ENCODE measurements at places on chromosomes 2 and 18.
A peak's percentile ranks its signal among the peaks of the same experiment; 100 is the strongest.

GRCh38 chr2:16729335-16729734, 63.7 kb upstream of the CYRIA start:
- DNase-seq: no peak

DNA sequence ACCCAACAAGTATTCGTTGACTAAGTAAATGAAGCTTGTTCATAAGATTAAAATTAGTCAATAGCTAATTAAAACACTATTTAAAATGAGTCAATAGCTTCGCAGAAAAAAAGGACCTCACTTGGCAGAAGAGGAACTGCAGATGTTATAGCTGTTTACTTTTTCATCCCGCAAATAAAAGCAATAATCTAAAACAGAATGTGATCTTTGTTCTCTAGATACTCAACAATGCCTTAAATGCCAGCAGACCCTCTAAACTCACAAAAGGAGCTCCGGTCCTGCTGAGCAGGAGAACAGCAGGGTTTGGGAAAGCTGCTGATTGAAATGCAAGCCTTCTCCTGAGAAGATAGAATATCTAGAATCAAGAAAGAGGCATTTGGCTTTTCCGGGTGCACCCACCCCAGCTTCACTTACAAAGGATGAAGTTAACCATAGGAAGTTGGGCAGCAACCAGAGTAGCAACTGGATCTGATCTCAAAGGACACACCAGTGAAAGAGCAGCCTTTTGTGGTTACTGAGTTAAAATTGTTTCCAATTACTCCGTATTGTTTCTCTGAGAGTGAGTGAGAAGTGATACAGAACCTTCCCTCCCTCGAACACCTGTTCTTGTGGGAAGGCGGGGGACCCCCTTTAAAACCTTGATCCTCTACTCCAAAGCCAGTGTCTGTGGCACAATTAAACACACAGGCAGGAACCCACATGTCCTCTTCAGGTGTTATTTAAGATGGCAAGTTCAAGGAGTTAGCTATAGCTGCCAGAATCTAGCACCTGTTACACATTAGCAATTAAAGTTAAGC, 6.8 kb downstream of the CCBE1 start:
- DNase-seq: no peak

DNA sequence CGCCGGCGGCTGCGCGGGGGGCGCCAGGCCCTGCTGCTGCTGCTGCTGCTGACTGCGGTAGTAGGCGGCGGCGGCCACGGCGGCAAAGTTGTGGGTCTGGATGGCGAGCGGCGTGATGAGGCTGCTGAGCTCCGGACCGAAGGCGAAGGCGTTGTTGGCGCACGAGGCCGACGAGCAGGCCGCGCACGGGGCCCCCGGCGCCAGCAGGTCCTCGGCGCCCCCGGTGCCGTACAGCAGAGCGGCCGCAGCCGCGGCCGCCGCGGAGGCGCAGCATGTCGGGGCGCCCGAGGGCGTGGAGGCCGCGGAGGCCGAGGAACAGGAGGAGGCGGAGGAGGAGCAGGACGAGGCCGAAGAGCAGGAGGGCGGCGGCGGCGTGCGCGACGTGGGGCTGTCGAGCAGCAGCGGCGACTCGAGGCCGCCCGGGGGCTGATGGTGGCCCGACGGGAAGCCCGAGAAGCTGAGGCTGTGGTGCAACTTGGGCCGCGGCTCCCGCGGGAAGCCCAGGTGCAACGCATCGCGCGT, 1.8 kb downstream of the ZFP36L2 start:
- DNase-seq: peak; percentile 50

- no peak for DNase-seq
Observed at GRCh38 chr2:101395545-101396315, 8.4 kb upstream of the CREG2 start.

DNA sequence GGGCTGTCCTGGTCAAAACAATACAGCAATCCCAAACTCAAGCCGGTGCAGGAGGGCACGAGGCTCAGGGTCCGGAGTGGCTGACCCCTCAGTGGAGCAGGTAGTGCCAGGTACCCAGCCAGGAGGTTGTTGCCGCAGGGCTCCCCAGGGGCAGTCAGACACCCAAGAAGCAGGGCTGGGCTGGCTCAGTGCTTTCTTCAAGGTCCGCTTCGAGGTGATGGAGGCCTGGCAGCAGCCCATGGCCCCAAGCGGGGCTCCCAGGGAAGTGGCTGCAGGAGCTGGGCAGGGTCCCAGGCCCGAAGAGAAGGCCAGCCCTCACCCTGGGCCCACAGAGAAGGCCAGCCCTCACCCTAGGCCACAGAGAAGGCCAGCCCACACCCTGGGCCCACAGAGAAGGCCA, 55.3 kb upstream of the COPS8 start:
- no peak for DNase-seq

- no peak for DNase-seq
Observed at GRCh38 chr2:20159411-20160070, 65.4 kb downstream of the SDC1 start.

DNA sequence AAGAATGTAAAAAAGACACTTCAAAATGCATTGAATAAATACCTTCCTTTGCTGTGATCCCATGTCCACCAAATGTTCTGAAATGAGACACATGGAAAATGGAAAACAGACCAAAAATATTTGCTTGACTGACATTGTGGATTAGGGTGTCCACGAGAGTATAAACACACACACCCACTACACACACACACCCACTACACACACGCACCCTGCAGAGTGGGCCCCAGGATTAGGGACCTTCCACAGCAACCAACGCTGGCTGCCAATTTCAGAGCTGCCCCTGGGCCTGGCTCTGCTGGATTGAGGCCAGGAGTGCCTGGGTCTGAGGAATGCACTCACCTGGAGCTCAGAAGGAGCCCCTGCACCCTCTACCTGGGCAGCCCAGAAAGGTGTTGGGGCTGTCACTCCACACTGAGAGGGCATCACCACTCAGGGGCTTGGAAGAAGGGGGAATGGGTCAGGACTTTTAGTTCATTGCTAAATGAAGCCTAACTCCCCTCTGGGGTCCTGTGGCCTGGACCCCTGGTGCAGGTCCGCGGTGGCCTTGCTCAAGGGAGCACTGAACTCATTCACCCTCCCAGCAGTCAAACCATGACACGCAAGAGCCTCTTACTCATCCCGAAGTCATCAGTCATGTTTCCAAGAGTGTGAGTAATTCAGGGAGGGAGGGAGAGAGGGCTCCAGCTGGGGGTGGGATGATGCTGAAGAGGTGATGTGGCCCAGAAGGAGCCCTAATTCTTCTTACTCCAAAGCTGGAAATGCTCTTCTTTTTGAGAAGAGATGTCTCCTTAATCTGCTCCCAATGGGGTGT, 50.2 kb upstream of the PLB1 start:
- DNase-seq: no peak

GRCh38 chr2:168722592-168722991, 79.8 kb upstream of the NOSTRIN start:
- no peak for DNase-seq

DNA sequence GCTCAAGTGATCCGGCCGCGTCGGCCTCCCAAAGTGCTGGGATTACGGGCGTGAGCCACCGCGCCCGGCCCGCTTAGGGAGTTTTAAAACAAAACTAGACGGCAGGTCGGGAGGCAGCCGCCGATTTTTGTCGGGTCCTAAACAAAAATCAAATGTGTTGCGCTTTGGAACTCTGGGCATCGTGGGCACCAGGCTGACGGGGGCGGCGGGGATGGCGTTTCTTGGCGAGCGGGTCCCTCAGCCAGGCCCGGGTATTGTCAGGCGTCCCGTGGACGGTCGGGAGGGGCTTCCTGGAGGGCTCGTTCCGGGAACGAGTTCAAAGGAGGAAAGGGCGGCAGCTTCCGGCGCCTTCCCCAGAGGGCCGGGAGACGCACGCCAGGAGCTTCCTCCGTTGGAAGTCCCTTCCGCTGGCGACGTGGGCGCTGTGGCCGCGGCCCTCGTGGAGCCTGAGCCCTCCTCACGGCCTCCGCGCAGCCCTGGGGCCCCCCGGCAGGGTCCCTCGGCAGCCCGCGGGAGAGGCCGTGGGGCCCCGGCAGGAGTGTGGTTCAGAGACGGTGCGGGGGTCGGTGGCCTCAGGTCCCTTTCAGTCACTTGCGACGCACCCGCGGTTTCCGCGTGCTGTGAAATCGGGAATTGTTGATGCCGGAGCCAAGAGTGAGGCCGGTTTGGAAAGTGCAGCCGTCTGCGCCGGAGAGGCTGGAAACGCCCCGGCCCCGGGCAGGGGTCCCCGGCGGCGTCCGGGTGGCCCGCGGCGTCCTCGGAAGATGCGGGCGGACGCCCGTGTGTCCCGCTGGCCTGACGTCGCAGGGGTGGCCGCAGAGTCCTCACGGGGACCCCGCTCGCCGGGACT, 59.3 kb downstream of the EMILIN2 start:
- no peak for DNase-seq

GRCh38 chr18:48727681-48728080, 188.8 kb downstream of the CTIF start:
- DNase-seq: no peak

DNA sequence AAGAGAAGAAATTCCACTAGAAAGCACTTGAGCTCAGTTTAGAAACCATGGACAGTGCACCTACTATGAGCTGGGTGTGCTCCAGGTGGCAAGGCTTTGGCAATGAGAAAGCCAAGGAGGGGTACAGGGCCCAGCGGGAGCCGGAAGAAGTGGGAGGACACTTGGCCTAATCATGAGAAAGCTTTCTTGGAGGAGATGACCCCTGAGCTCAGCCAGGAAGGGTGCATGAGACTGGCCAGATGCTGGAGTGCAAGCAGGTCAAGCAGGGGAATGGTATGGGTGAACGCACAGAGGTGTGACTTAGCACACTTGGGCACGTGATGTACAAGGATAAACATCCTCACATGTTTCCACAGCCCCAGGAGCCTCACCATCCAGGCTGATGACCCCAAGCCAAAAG, 97.2 kb upstream of the GLI2 start:
- DNase-seq: no peak

DNA sequence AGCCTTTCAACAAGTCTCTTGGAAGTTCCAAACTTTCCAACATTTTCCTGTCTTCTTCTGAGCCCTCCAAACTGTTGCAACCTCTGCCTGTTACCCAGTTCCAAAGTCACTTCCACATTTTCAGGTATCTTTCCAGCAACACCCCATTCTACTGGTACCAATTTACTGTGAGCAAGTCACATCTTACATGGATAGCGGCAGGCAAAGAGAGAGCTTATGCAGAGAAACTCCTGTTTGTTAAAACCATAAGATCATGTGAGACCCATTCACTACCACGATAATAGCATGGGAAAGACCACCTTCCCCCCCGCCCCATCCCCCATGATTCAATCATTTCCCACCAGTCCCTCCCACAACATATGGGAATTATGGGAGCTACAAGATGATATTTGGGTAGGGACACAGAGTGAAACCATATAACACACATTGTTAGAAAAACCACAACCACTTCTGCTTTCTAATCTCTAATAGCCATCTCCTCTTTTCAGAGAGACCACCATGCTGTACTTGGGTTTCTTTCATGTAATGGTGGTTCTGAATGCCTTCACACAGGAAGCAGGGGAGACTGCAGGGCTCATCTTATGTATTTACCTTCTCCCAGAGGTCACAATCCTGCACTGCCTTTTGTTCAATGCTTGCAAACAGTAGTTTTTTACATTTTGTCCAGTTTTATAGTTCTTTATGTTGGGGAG, 46.0 kb upstream of the CALCRL start:
- DNase-seq: no peak

DNA sequence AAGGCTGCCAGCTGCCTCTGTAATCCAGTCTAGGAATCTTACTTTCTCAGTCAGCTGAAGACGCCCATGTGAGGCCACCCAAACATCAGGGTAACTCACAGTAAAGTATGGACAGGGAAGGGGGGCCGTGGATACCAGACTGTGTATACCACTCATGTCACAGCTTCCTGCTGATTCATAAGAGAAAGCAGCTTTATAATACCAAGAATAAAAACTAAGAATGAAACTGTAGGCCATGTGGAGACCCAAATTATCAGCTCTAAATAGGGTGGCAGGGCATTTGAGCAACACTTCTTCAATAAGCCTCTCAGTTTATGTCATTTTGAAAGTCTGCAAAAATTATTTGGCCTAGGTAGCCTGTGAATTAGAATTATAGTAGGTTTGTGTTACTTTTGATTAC, 115.0 kb upstream of the CDCA7 start:
- no peak for DNase-seq

GRCh38 chr2:36348721-36349120, 6.9 kb upstream of the CRIM1 start:
- DNase-seq: no peak

GRCh38 chr2:150781142-150781541, 293.7 kb upstream of the RND3 start:
- DNase-seq: no peak

DNA sequence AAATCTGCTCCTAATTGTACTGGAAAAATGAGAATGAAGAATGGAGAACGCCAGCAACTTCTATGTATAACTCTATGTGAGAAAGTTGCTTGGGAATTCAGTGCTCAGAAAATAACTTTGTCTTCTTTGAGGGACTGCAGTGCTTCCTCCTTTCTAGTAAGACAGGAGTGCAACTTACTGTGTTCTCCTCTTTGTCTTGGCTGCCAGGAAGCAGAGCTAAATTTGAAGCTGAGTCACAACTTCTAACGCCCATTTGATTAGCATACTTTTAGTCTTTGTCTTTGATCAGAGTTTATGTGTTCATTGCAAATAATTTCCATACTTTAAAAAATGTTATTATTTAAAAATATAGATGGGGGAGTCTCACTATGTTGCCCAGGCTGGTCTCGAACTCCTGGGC, 6.6 kb downstream of the ARHGAP25 start:
- no peak for DNase-seq

- no peak for DNase-seq
Observed at GRCh38 chr2:20164734-20165478, 60.0 kb downstream of the SDC1 start.

DNA sequence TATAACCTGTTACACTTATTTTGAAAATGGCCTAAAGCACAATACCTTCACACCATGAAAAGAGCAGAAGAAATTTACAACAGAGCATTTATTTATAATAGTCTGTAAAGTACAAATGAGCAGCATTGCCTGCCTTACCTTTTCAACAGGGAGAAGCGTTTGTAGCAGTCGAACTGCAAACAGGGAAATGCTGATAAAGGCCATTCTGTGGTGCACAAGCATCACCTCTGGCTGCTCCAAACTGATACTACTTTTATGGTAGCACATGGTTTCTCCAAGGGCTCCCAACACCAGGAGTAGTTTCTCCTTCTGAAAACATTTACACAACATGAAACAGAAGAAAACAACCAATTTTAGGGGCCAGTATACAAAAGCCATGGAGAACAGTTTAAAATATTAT, 28.9 kb downstream of the RTTN start:
- no peak for DNase-seq

DNA sequence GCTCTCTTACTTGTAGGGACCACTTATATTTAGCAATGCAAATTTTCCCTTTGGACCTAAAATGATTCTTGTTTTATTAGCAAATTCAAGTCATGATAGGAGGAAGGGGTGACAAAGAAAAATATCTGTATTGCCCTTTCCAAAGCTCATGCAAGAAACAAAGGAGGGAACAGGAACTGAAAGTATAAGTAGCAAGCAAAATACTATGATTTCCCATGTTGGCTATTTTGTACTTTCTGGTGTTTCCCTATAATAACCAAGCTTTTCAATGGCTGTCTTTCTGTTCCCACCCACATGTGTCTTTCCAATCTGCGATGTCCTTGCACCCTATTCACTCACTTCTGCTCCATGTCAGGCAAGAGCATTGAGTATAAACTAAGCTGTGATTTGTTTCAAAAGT, 279.7 kb downstream of the RNF144A start:
- no peak for DNase-seq

GRCh38 chr2:18232731-18233438, 327.6 kb downstream of the RDH14 start:
- no peak for DNase-seq

- DNase-seq: no peak
Observed at GRCh38 chr2:165141601-165142354, 62.1 kb downstream of the SCN3A start.

- DNase-seq: no peak
Observed at GRCh38 chr2:70145851-70146739, 44.7 kb downstream of the C2orf42 start.

GRCh38 chr2:85913884-85914881, 25.4 kb upstream of the ST3GAL5 start:
- no peak for DNase-seq
